ENCODE measurements at places on chromosomes 13 and 19.

GRCh38 chr19:31099515-31100205 lies 249.6 kb downstream of the TSHZ3 start:
- no peak for DNase-seq

- no peak for DNase-seq
Observed at GRCh38 chr13:88649855-88650254, 978.7 kb downstream of the SLITRK5 start.

DNA sequence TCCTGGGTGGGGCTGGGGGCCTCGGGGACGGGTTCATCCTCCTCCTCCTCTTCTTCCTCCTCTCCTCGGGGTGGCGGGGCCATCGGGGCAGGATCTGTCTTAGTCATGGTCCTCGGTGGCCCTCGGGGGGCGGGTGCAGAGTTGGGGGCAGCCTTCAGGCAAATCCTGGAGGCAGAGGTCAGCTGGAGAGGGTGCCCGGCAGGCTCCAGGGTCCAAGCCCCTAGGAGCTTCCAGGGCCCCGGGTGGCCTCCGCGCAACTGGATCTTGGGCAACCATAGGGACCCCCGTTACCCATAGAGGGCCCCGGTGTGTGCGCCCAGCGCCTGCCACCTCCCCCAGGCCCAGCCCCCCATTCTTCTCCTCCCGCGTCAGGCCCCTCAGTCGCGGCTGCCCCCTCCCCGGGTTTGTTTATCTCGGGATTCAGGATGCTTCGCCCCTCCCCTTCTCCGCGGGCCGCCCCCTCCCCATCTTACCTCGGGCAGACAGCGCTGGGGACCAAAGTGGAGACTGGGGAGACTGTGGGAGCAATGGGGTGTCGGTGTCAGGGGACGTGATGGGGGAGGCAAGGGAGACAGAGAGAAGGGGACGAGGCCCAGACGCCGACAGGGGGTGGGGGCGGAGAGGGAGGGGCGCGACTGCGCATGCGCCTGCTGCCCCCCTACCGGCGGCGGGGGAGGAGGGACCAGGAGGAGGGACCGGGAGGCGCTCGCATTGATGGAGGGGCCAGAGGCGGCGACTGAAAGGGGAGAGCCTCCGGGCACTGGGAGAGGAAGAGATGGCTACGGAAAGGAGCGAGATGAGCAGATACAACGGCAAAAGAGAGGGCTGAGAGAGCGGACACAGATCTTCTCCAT lies at the start of gene CLIP3:
TSS of gene CLIP3 (minus strand) at position 623 of the 854 bp plus-strand sequence. CDS start at position 107, 516 bp downstream.
- DNase-seq: peak; percentile 11

DNA sequence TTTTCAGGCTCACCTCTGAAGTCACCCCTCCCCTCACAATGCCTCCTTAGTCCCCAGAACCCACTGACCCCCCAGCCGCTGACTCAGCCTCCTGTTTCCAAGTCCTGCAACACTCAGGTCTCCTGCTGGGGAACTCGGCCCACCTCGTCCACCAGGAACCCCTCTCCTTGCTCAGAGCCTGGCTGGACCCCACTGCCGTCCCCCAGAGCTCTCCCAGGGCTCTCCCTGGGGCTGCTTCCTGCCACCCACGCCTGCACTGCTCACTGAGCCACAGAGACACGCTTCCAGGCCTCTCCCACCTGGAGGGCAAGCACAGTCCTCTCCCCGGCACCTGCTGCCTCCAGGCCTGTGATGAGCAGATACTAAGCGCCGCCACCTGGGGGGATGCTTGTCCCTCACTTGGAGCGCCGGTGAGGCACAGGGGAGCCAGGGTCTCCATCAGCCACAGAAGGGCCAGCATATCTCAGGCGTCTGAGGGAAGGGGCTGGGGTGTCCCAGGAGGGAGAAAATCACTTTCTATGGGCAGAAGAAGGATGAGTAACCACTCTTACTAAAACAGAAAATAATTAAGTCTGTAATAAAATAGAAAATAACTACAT lies 53.8 kb downstream of the KLF2 start:
- no peak for DNase-seq

- DNase-seq: no peak
Observed at GRCh38 chr13:113043931-113044330, 61.7 kb upstream of the F7 start.

DNA sequence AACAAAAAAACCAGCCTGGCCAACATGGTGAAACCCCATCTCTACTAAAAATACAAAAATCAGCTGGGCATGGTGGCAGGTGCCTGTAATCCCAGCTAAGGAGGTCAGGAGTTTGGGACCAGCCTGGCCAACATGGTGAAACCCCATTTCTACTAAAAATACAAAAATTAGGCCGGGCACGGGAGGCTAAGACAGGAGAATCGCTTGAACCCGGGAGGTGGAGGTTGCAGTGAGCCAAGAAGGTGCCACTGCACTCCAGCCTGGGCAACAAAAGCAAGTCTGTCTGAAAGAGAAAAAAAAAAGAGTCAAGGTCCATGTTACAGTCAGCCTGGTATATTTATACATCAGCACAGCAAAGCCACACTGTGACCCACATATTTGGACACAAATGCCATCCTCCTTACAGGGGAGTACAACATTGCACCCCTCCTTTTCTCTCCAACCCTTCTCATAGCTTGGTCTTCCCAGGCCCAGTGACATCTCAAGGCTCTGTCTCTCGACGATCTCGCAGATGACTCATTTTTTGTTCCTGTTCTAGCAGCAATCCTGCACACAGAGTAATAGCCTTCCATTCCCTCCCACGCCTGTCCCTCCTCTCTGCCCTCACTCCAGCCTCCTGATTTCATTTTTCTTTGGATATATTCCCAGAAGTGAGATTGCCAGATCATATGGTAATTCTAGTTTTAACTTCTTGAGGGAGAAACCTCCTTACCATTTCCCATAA lies 21.0 kb upstream of the DPP9 start:
- DNase-seq: peak; percentile 52

GRCh38 chr19:41367848-41368301 lies 3.9 kb upstream of the B9D2 start:
- DNase-seq: peak; percentile 83

GRCh38 chr13:28423010-28423409 lies 71.9 kb downstream of the FLT1 start:
- DNase-seq: no peak

GRCh38 chr13:25659091-25659795 lies 287.5 kb downstream of the ATP8A2 start:
- DNase-seq: no peak

DNA sequence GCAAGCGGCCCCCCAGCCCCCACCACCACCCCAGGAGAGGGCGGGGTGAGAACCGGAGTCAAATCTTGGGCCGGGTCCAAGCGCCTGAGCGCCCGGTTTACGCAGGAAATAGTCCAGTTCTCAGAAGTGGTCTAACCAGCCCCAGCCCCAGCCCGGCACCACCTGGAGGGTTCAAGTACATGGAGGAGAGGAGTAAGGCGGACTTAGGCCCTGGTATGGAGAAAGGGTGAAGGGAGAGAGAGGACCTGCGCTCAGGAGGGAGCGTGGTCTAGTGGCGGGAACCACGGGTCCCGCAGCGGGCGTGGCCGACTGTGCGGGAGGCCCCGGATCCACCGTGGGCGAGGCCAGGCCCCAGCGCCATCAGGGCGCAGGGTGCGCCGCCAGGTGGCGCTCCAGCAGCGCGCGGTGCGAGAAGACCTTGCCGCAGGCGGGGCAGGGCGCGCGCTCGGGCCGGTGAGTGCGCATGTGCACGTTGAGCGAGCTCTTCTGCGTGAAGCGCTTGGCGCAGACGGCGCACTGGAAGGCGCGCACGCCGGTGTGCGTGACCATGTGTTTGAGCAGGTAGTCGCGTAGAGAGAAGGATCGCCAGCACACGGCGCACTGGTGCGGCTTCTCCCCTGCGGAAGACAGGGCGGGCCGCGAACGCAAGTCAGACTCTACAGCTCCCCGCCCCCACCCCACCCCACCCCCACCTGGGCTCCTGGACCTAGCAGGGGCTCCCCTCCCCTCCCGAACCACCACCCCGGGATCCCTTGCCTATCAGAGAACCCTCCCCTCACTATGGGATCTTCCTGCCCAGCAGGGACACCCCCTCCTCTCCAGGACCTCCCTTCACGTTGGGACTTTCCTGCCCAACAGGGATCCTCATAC lies 2.1 kb upstream of the SLC27A5 start:
- peak; percentile 52 for DNase-seq

DNA sequence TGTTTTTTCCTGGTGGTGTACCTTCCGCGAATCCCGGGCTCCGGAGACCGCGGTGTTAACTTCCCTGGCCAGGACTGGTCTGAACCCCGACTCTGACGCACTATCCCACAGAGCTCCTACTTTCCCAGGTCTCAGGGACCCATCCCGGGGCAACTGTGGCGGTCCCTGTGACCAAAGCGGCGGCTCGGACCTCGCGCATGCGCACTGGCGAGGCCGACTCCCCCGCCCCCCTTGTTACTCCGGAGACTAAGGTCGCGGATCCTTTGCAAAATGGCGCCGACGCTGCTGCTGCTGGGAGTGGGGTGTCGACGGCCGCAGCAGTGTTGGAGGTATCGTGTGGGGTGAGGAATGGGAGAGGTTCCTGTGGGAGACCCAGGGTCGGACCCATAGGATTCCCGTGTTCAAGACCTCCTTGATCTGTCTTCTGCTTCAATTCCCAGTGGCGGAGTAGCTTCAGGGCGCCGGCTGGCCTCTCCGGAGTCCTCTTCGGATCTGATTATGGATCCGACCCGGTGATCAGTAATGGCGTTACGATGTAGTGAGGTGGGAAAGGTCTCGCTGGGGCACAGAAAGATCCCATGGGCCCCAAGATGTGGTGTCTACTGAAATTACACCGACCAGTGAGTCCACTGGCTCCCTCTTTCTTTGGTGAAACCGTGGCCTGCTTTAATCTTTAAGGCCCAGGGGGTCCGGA lies 66.6 kb upstream of the ZNF527 start:
- no peak for DNase-seq

Measured in astrocyte of the cerebellum (primary cell).